Cardiac muscle cell (in vitro differentiated cells and primary cell): ENCODE measurements at places on chromosomes 5 and 9. TPM values are rescaled to one million over a fixed set of nuclear protein-coding genes. Genes with fewer than 3 reads are reported as not detected.
A peak's percentile ranks its signal among the peaks of the same experiment; 100 is the strongest.

- no peaks in the 10 kb centered on the region for H3K27me3 ChIP-seq
- no peak overlapping the region for H3K4me3 ChIP-seq
- H3K4me1 ChIP-seq = no peaks in the 10 kb centered on the region
- DNase-seq = no peak
- no peaks in the 10 kb centered on the region for H3K36me3 ChIP-seq
- H3K27ac ChIP-seq = no peak overlapping the region
Measured at GRCh38 chr9:4838189-4838546, 45.4 kb downstream of the RCL1 start.

GRCh38 chr9:95481000-95481399 lies 35.8 kb downstream of the PTCH1 start:
- no peaks in the 10 kb centered on the region for H3K27me3 ChIP-seq
- peaks cover 13% of the 10 kb centered on the region for H3K36me3 ChIP-seq
- H3K4me3 ChIP-seq = no peak overlapping the region
- H3K4me1 ChIP-seq = peaks cover 34% of the 10 kb centered on the region
- H3K27ac ChIP-seq = no peak overlapping the region

- H3K27me3 ChIP-seq = no peaks in the 10 kb centered on the region
- no peak overlapping the region for H3K27ac ChIP-seq
- peaks cover 13% of the 10 kb centered on the region for H3K4me1 ChIP-seq
- H3K4me3 ChIP-seq = no peak overlapping the region
- peak; percentile 32 for DNase-seq
- H3K36me3 ChIP-seq = no peaks in the 10 kb centered on the region
Measured at GRCh38 chr5:123116058-123116457, 27.0 kb downstream of the PRDM6 start.

DNA sequence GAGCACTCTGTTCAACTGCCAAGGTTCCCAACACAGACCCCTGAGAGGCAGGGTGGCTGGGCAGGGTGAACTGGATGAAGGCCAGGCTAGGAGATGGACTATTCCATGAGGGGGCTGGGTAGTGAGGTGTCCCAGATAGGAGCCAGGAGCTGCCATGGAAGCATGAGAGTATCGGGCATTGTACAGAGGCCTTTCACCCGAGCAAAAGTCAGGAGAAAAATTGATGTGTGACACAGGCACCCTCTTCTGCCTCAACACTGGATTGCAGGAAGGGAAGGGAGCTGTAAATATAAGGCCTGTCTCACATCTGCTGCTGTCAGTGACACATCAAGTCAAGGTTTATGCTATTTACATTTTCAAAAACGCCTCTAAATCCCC lies 74.6 kb downstream of the UBAP1 start:
- DNase-seq = peak; percentile 30
- peaks cover 22% of the 10 kb centered on the region for H3K36me3 ChIP-seq
- no peaks in the 10 kb centered on the region for H3K4me1 ChIP-seq
- peak overlapping the region; percentile 25 for H3K27ac ChIP-seq

DNA sequence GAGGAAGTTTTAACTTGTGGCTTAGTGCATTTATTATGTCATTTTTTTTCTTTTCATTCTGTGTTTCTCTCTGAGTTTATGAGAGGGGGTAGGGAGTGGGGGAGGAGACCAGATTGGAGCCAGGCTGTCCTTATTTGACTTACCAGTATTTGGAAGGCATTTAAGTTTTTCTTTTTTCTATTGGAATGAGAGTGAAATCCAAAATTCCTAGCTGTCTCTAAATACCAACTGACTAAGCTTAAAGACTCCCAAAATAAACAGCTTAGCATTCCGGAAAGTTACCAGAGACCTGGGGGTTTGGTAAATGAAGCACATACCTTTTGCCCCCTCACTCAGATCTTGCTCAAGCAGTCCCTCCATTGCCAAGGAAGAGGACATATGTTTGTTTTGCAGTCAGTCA lies 581.9 kb upstream of the BRINP1 start:
- H3K36me3 ChIP-seq = no peaks in the 10 kb centered on the region
- no peak for DNase-seq
- H3K27ac ChIP-seq = no peak overlapping the region
- H3K4me3 ChIP-seq = no peak overlapping the region
- no peaks in the 10 kb centered on the region for H3K27me3 ChIP-seq

GRCh38 chr9:123637606-123637944 lies 281.6 kb downstream of the CRB2 start:
- DNase-seq = no peak
- no peaks in the 10 kb centered on the region for H3K27me3 ChIP-seq
- no peaks in the 10 kb centered on the region for H3K36me3 ChIP-seq
- H3K4me3 ChIP-seq = no peak overlapping the region

PCDHGB7 gene
- total RNA-seq = 11.3 and 19.9 TPM in 2 replicates

HSD17B4 gene
- total RNA-seq = 165 and 217 TPM in 2 replicates

SEC16A gene
- 33.5 and 39.5 TPM in 2 replicates for total RNA-seq

NEK6 gene
- 13.8 and 27.0 TPM in 2 replicates for total RNA-seq
